Activated CD8-positive, alpha-beta memory T cell treated with anti-CD3 and anti-CD28 coated beads for 1 hour (primary cell): ENCODE measurements at places on chromosomes 5 and 9.

GRCh38 chr9:16106021-16106571 lies 553.3 kb downstream of the CCDC171 start:
- no peak for DNase-seq

DNA sequence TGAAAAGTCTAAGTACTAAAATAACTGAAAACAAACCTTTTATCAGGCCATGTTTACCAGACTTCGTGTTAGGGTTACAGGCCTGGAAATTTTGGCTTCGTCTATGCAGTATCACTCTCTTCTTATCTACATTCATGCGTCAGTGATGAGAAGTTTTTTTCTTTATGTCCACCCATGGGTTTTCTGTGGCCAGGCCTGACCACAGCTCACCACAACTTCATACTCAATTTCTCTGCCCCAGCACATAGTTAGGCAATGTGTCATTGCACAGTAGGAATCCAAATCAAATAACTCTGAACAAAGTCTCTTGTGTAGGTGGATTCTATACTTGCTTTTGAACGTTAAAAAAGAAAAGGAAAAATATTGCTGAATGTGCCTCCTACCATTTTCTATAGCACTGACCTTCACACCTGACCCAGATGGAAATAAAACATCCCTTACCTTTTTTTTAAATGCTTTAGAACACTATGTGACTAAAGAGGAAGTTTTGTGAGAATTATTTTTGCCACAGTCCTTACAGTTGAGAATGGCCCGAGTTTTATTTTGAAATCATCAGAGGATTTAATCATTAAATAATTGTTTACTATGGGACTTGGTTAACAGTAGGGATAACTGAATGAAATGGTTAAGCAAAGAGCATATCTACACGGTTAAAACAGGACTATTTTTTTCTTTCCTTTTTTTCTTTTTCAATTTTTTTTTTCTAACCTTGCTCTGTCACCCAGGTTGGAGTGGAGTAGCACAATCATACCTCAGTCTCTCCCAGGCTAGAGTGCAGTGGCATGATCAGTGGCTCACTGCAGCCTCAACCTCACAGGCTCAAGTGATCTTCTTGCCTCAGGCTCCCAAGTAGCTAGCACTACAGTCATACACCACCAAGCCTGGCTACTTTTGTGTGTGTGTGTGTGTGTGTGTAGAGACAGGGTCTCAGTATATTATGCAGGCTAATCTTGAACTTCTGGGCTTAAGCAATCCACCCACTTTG lies 1247.0 kb upstream of the ACO1 start:
- DNase-seq, result no peak

DNA sequence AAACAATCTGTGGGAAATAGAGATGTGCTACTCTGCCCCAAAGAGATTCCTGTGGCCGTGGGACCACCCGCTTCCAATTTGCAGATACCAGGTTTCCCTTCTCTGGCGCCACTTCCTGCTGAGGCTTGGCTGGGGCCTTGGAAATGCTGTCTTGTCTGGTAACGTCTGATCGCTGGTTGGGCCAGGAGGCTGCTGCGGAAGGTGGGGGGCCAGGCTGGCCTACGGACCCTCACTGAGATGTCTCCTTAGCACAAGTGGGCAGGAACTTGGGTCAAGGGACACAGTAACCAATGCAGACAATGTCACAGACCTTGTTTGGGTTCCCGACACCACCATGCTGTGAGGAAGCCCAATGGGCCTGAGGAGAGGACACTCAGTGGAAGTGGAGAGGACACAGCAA lies 31.7 kb upstream of the IRX4 start:
- no peak for DNase-seq

DNA sequence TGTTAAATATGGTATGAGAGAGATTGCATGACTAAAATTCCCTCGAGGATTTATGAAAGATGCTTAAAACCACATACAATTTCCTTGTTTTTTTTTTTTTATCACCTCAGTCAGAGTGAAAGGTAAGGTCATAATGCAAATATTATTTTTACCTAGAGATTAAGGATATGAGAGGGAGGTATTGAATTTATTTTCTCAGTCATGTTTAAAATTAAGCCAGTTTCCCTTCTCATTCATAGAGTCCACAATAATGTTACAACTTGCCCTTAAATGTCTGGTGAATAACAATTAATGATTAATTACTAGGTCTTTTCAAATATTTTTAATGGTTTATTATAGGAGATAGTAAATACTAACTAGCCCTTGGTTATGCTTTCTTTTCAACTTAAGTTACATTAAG lies 144.9 kb upstream of the HAPLN1 start:
- DNase-seq, result no peak

DNA sequence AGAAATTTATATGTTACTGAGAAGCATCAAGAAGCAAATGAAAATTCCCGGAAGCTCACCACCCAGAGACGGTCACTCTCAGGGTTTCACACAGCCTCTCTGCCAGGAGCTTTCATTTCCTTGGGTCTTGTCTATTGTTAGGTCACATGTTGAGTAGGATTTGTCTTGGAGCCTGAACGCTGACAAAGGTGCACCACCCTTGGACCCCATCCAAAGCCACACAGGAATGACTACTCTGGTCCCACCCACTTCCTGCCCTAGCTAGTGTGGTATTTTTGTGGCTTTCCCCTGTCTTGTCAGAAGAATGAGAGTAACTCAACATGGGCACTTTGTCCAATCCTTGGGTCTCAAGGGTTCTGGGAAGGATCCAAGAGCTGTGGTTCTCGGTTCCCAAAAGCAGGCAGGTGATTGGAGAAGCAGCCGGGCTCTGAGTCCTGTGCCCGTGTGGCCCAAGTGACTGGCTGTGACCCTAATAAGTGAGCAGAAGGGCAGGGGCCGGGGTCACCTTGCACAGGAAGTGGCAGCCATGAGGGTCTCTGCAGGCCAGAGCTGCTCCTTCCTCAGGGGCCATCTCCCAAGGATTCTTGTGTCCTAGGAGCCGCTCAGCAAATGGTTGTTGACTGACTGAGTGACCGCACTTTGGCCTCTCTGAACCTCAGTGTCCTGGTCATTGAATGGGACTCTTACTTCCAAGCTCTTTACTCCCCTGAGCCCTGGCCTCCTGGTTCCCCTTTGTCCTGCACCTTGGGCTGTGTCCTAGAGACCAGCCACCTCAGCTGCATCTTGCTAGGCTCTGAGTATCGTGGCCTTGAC lies 6.9 kb downstream of the FGD3 start:
- peak; percentile 67 for DNase-seq

GRCh38 chr5:147382776-147383175 lies 127.1 kb downstream of the DPYSL3 start:
- DNase-seq, result no peak

GRCh38 chr9:134964271-134965055 lies 46.8 kb upstream of the FCN1 start:
- DNase-seq, result no peak

DNA sequence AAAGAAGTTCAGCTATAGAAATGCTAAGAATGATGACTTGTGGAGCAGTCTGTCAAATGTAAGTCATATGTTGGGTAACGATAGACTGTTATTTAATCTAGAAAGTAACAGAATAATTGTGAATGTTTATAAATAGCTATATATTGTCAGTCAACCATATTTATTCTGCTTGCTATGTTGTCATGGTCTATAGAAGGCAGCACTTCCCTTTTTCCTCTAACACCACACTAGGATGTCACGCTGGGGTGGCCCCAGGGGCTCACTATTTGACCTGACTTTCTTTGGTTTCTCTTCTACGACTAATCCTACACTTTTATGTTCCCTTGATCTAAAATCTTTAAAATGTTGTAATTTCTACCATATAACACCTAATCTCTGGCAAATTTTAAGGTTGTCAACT lies 20.5 kb downstream of the ERAP2 start:
- no peak for DNase-seq

- no peak for DNase-seq
Measured at GRCh38 chr9:102273952-102274351, 535.5 kb upstream of the GRIN3A start.

- no peak for DNase-seq
Measured at GRCh38 chr9:72565535-72565934, 44.1 kb downstream of the TMC1 start.

GRCh38 chr5:157855404-157855994 lies 3.4 kb downstream of the CLINT1 start:
- no peak for DNase-seq

DNA sequence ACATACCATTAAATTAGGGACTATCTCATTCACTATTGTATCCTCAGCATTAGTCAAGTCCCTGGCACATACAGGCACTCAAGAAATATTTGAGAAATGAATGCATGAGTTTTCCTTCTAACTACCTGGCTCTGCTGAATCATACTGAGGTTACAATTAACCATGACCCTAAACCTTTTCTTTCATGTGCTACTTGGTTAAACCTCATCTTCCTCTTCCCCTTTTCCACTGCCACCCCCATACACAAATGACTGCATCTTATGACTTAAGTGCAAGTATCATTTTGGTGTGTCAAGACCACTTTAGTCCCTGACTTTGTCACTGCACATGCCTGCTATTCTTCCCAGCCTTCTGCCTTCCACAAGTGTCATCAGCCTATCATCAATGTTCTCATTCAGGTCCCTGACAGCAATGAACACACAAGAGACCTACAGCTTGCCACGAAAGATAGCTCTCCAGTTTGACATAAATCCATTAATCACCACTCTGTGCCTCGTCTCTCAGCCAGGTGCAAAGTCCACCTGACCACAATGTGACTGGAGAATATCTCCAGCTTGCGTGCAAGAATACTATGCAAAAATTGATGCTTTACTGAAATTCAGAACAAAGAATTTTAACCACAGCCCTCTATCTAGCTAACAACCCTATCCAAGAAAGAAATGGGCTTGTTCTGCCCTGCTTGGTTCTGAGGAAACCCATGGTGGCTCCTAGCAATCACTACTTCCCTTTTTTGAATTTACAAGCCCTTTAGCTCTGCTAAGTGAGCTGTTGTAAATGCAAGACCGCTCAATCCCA lies 74.5 kb downstream of the MAPKAP1 start:
- DNase-seq, result no peak

DNA sequence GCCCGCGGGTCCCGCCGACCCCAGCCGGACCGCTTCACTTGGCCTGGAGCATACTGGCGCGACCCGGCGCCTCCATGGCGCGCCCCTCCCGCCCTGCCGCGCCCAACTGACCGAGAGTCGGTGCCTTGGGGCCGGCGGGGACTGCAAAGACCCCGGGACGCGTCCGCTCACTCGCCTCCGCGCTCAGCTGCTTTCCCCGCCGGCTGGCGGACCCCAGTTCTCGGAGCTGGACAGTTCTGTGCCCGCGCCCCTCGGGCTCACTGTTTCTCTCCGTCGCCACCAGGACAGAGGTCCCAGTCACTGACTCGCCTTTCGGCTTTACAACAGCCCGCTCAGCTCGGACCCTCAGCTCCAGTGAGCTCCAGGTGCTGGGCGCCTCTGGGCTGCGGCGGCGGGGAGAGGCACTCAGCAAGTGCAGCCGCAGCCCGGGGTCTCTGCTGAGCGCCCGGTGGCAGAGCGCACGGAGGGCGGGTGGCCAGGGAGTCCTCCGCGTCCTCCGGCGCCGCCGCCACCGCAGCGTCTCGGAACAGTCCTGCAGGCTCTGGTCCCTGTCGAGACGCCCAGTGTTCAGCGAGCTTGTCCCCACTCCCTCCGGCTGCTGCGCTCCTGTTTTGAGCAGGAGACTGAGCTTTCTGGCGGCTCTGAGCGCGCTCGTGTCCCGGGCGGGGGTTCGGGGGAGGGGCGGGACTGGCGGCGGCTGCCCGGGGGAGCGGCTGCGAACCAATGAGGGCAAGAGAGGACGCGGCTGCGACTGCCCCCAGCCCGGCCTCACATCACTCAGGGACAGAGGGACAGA lies at the start of gene SMIM32:
SMIM32 (minus strand) TSS at position 637 of the 796 bp plus-strand sequence. CDS start 638 bp downstream, outside the sequence.
- DNase-seq, result no peak

GRCh38 chr9:128895556-128895955 lies 13.6 kb downstream of the LRRC8A start:
- DNase-seq, result no peak

GRCh38 chr5:21701317-21701716 lies 1151.8 kb downstream of the CDH12 start:
- no peak for DNase-seq

DNA sequence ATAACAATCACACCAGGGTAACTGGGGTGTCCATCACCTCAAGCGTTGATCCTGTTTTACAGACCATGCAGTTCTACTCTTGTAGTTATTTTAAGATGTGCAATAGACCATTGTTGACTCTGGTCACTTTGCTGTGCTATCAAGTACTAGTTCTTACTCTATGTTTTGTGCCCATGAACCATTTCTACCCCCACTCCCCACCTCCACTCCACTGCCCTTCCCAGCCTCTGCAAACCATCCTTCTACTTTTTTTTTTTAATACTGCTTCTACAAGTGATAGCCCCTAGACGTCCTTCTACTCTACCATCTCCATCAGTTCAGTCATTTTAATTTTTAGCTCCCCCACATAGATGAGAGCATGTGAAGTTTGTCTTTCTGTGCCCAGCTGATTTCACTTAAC lies 38.8 kb downstream of the EHMT1 start:
- no peak for DNase-seq

DNA sequence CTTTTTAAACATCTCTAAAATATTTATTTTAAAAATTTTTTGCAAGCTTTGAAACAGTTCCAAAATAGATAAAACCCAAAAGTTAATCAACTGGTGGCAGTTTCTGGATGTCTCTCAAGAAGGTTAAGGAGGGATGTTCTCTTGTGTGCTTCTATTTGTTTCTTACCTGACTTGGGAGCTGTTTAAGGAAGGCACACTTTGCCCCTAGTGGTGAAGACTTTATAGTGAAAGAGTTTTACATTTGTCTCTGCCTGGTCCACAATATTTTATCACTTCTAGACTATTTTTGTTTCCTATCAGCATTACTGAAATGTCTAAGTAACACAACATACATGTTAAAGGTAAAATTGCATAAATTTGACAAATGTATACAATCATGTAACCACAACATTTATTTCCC lies 552.8 kb downstream of the SEMA5A start:
- no peak for DNase-seq

- no peak for DNase-seq
Measured at GRCh38 chr5:27216367-27216950, 178.1 kb upstream of the CDH9 start.

DNA sequence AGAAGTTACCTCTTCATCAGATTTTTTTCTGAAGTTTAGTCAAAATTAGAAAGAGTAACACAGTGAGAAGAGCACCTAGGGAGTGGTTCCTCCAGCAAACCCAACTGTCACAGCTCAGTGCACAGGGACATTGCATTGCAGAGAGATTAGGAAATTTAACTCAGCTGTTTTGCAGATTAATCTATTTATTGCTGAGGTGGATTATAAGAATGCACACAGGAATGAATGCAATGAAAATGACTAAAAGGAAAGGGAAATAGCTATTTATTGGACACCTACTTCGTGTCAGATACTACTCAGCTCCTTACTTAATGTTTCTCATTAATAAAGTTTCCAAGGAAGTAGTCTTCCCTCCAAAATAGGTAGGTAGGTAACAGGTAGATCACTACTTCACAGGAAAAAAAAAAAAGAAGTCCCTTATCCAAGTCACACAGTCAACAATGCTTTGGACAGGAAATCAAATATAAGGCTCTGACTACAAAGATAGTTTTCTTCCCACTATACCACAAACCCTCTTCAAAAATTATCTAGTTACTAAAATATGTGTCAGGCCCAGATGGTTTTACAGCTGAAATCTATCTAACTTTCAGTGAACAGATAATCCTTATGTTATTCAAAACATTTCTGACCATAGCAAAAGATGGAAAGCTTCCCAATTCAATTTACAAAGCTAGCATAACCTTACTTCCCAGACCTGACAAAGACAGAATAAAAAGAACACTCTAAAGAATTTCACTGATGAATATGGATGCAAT lies 442.2 kb upstream of the MPDZ start:
- no peak for DNase-seq

- no peak for DNase-seq
Measured at GRCh38 chr9:126689027-126689825, 75.5 kb downstream of the LMX1B start.
